ENCODE measurements at places on chromosomes 5 and 9.
A peak's percentile ranks its signal among the peaks of the same experiment; 100 is the strongest.

DNA sequence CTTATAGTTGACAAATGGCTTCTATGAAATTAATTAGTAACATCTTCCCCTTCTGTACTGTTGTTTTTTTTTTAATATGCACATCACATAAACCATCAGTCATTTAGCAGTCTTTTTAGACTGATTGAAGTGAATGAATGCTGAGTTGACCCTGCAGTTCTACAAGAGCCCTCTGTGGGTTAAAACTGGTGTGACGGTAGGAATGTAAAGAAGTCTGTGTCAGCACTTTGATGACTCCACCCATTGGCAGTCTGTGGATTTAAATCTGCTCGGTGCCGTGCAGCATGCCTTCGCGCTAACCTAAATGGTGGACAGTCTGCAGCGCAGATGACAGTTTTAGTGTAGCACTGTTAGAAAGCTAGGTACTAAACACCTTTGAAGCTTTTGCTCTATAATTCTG is 3.1 kb downstream of the GTF3C4 start:
- DNase-seq, result no peak

GRCh38 chr5:126449751-126450271 is 26.6 kb downstream of the GRAMD2B start:
- peak; percentile 5 for DNase-seq

GRCh38 chr5:168401226-168401625 is 85.0 kb upstream of the RARS1 start:
- DNase-seq, result no peak

GRCh38 chr5:151363673-151364072 is 16.3 kb upstream of the SLC36A2 start:
- DNase-seq, result no peak

DNA sequence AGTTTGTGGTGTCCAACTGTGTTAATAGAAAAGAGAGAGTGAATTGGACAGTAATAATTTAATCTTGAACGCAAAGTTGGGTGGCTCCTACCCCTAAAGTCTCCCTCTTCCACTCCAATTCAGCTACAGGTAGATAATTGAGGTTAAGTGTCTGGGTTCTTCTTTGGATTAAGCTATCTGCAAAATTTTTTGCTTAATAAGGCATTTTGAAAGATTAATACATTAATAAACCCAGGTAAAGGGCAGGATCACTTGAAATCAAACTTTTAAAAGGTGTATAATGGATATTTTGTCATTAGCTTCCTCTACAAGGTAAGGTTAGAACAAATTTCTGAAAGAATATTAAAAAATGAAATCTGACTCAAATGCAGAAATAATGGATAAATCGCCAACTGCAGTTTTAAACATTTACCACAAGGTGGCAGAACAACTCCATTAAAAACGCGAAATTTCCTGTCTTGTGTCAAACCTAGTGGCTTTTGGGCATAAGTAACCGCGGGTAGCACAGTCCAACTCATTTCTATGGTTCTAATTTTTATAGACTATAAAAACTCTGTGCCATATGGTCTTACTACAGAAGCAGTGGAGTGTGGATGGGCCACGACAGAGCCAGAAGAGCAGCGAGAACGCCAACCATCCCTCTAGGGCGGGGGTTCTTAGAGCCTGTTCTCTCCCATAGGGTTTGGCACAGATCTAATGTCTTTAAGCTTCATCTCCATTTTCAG is 276.5 kb downstream of the ARHGEF28 start:
- DNase-seq, result peak; percentile 4

- DNase-seq, result no peak
These were observed 424.0 kb upstream of the RGMB start for GRCh38 chr5:98349251-98349989.

DNA sequence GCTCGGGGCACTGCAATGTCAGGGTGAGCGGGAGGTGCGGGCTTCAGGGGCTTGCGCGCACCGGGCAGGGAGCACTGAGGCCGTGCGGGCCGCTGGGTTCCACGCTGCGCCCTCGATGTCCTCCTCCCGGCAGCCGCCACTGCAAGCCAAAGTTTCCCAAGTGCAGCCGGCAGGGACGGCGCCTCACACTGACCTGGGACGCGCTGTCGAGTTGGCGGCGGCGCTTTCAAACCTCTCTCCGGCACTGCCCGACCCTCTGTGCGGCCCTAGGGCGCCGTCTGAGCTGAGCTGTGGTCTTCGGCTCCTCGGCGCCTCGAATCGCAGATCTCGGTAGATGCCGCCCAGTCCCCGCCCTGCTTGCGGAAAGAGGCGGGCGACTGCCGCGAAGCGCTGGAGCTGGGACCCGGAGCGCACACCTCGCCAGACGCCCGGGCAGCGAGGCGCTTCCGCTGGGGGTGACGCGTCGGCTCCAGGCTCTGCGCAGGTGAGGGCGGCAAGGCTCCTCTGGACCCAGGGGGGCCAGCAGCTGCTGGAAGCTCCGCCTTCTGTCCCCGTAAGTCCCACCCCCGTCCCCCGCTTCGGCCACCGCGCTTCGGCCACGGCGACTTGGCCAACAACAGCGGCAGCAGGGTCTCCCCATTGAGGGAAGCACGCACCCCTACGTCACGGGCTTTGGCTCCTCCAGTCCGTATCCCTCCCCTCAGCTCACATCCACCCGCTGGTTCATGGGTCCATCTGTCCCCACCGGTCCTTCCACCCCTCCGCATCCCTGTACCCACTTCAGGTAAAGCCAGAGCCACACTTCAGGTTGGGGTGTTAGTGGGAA is at the start of gene ANKRD34B:
Gene ANKRD34B, minus strand, starts transcription at position 320 of the 826 bp plus-strand sequence. CDS start 10,261 bp downstream, outside the sequence.
- DNase-seq, result no peak

GRCh38 chr5:18179579-18179978 is 545.3 kb downstream of the TAF11L14 start:
- DNase-seq, result no peak

DNA sequence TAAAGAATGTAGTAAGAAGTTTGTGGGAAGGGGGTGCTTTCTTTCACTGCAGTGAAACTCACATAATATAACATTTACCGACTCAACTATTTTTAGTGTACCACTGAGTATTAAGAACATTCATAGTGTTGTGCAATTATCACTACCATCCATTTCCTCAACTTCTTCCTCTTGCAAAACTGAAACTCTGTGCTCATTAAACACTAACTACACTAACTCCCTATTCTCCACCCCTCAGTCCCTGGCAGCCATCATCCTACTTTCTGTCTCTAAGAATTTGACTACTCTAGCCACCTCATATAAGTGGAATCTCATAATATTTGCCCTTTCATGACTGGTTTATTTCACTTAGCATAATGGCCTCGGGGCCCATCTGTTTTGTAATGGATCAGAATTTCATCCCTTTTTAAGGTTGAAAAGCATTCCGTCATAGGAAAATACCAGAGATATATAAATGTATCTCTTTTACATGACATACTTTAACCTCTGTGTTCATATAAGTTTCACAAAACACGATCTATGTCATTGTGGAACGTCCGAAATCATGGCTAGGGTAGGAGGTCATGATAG is 56.3 kb upstream of the DIRAS2 start:
- DNase-seq, result no peak

DNA sequence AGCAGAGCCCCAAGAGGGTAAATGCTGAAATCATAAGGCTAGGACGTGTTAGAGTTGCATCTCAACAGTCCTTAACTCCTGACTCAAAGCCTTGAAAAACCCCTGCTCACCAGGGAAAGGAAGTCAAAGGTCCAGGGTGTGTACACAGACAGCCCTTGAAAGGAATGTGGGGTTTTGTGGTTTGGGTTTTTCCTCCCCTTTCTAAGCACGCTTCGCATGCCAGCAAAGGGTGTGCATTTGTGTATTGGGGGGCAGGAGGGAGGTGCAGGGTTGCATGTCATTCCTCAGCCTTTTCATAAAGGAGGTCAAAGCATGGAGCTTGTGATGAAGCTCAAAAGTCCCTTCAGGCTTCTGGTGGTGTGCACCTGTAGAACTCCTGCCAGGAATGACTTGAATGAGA is 17.3 kb upstream of the XPA start:
- DNase-seq, result no peak

GRCh38 chr5:88142886-88143692 is 125.6 kb downstream of the TMEM161B start:
- DNase-seq, result no peak

DNA sequence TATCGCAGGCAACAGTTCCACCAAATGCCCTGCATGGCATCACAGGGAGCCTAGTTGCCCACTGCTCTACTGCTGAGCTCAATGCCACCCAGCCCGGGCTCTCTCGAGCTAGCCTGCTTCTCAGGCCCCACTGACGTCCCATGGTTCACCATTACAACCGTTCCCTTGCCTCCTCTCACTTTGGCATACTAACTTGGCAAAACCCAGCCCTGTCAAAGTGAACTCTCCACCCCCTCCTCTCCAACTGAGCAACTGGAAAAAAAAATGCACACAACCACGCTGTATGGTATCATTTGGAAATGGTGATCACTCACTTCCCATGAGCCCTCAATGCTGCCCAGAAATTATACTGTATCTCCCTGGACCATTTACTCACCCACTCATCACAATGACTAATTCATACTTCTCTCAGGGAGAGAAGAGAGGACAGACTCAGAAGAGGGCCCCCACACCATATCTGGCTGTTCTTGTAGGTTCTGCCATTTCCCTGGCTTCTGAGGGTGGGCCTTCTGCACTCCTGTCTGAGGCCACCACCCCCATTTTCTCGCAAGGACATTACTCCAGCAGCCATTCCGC is 51.4 kb upstream of the RARS1 start:
- DNase-seq, result no peak

GRCh38 chr9:28853477-28853876 is 1280.2 kb upstream of the C9orf72 start:
- no peak for DNase-seq

DNA sequence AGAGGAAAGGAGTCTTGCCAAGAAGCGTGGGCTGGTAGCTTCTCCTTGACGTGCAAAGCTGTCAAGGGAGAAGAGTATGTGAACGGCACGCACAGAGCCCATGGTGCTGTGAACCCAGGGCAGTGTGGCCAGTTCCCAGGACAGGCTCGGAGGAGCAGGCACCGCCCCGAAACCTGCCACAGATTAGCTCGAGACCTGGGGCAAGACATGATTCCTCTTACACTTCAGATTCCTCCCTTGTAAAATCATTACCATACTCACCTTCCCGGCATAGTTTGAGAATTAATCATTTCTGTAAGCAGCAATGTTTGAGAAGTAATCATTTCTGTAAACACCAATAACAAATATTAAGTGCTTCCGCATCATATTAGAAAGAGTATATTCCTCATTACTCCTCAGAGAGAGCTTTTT is 19.9 kb downstream of the GOLM1 start:
- DNase-seq, result no peak

DNA sequence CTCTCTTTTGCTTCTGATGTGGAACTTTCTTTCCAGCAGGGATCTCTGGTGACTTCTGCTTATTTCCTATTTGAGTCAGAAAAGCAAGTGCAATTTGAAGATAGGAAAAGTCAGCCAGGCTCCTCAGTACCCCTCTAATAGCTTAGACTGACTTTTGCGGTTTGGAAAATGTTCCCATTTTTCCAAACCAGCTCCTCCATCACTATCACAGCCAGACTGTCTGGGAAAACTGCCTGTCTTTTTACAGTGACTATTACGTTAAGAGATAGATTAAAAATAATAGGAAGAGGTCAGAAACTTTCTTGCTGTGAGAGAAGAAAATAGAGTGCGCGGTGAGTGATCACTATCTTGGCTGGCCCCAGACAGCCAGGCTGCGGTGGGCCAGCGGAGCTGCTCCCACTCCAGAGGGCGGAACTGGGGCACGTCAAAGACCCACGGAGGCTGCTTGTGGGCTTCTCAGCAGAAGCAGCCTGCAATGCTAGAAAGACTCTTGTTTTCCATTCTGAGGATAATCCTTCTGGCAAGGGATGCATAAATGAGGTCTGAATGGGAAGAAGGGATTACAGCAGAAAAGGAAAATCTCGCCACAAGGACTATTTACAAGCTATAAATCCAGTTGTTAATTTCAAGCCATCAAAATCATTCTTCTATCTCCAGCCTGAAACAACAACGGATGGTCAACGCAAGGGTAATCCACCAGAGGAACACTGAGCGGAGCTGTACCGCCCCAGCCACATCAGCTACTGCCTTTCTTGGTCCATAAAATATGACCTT is 151.0 kb upstream of the MSX2 start:
- no peak for DNase-seq

DNA sequence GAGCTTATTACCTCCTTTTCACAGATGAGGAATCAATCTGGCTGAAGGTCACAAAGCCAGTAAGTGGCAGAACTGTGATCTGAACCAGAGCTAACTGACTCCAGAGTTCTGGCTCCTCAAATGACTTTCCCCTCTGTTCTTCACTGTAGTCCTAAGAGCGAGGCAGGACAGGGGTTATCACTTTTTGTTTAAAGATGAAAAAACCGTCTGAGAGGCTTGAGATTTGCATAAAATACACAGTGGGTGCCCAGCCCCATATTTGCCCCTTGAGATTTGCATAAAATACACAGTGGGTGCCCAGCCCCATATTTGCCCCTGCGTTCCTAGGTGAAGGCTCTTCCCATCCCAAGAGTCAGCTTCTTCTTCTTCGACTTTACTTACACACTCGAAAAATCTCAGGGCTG is 667 bp downstream of the FBXO10 start:
- DNase-seq, result no peak

- DNase-seq, result no peak
These were observed 58.7 kb upstream of the GALNT10 start for GRCh38 chr5:154131817-154132216.

DNA sequence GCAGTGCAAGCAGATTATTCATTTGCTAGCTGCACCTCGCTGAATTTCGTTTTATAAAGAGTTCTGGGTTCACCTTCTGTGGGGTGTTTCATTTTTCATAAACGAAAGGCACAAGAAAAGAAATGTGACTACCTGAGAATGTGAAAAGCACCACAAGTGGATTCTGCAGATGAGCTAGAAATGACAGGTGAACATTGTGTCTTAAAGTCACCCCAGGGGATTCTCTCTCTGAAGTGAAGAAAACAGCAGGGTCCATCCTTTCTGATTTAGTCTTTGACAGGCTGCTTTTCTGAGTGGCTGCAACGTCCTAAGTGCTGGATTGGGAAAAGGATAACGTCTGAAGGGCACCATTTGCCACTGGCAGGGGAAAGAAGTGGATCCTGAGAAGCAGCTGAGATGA is 469.3 kb downstream of the SPATA31D1 start:
- no peak for DNase-seq

DNA sequence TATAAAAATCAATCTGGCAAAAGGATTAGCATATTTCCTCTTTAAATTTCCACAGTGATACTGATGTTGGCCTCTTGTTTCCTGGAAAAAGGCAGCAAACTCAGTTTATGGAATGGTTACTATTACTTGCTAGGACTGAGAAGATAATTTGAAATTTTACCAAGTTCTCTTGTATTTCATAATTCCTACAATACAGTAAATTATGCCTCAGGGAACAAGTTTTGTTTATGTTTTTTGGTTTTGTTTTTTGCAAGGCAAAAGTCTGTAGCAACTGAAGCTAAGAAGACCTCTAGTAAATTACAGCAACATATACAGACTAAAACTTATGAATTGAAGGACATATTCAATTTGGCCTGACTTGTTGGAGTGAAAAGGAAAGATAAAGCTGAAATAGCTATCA is 30.2 kb upstream of the SLCO6A1 start:
- DNase-seq, result no peak

- no peak for DNase-seq
These were observed 35.1 kb downstream of the MUSK start for GRCh38 chr9:110703669-110704068.

- DNase-seq, result peak; percentile 54
These were observed 379.5 kb downstream of the NFIB start for GRCh38 chr9:13934416-13934815.
